Mammary microvascular endothelial cell (primary cell): ENCODE measurements at places on chromosomes 6 and 20. TPM values are rescaled to one million over a fixed set of nuclear protein-coding genes. Genes with fewer than 3 reads are reported as not detected.

ENPP5 gene
- total RNA-seq = not detected in 2 replicates

TUBB2B gene
- total RNA-seq = 14.3 and 15.9 TPM in 2 replicates

ARG1 gene
- not detected in 2 replicates for total RNA-seq

CRISP3 gene
- not detected in 2 replicates for total RNA-seq

ZSCAN23 gene
- total RNA-seq = 0.10 TPM in 1 of 2 replicates, not detected in the other

SLC35F1 gene
- not detected in 2 replicates for total RNA-seq

BTN3A1 gene
- total RNA-seq = 13.7 and 18.3 TPM in 2 replicates

SDHAF4 gene
- total RNA-seq = 6.9 and 10.5 TPM in 2 replicates
